Endodermal cell (in vitro differentiated cells): ENCODE measurements at places on chromosomes 5 and 9. TPM values are rescaled to one million over a fixed set of nuclear protein-coding genes. Genes with fewer than 3 reads are reported as not detected.

The SLC34A3 gene
- 0.11 TPM in 1 of 2 replicates, not detected in the other for total RNA-seq

The CNTNAP3 gene
- 0.97 to 1.4 TPM (median 1.1 TPM) in 3 replicates for total RNA-seq

The FOXD4L6 gene
- total RNA-seq: not detected in 2 replicates

The ATOSB gene
- 21.1 to 48.7 TPM (median 25.4 TPM) in 3 replicates for total RNA-seq

The PCDHB10 gene
- total RNA-seq: 2.9 and 3.0 TPM in 2 replicates

The OBP2B gene
- total RNA-seq: not detected in 3 replicates

The CD180 gene
- total RNA-seq: not detected in 2 replicates

The SLC25A48 gene
- total RNA-seq: 2.5 to 4.2 TPM (median 4.2 TPM) in 3 replicates

The TXNDC8 gene
- total RNA-seq: not detected in 3 replicates

DNA sequence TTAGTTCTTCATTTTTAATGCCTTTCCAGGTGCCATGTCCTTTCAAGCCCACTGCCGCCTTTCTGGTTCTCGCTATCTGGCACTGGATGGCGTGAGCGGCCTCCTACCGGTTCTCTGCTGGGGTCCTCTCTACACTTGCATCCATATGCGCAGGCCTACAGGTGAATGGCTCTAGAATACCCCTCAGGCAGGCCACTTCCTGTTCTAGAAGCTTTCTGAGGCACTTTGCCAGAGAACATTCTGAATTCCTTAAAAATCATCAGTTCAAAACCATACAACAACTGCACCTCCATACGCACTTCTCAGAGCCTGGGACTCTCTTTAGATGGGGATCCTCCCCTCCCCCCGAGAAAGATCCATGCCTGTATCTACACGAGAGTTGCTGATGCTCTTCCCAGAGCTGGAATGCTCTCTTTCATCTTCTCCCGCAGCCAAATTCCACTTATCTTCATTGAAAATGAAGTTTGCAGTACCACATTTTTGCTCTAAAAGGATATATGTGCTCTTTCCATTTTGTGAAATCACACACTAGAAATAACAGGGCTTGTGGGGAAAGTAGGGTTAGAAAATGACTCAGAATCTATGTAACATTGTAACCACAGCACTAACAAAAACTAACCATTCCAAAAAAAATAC is 1.4 kb upstream of the LHFPL2 start:
- H3K36me3 ChIP-seq: peaks cover 13% of the 10 kb centered on the region
- DNase-seq: peak; percentile 82
- no peaks in the 10 kb centered on the region for H3K4me1 ChIP-seq
- H3K4me3 ChIP-seq: no peak overlapping the region
- no peak overlapping the region for H3K27ac ChIP-seq
- H3K27me3 ChIP-seq: no peaks in the 10 kb centered on the region

- H3K27ac ChIP-seq: no peak within 1 kb of the TSS
- peaks cover 11% of the 10 kb centered on the region for H3K27me3 ChIP-seq
- DNase-seq: peak; percentile 91
- H3K36me3 ChIP-seq: no peaks in the 10 kb centered on the region
- H3K4me3 ChIP-seq: peak within 1 kb of the TSS; percentile 98
Observed at GRCh38 chr5:56814963-56815657, at the start of gene MAP3K1. TSS of gene MAP3K1 (plus strand) at chr5:56815549. CDS start at chr5:56815574, 25 bp downstream.

- H3K36me3 ChIP-seq: no peaks in the 10 kb centered on the region
- H3K4me3 ChIP-seq: no peak overlapping the region
- no peaks in the 10 kb centered on the region for H3K27me3 ChIP-seq
- DNase-seq: no peak
- peaks cover 4% of the 10 kb centered on the region for H3K4me1 ChIP-seq
- no peak overlapping the region for H3K27ac ChIP-seq
Observed at GRCh38 chr9:28293369-28294090, 720.2 kb upstream of the C9orf72 start.

DNA sequence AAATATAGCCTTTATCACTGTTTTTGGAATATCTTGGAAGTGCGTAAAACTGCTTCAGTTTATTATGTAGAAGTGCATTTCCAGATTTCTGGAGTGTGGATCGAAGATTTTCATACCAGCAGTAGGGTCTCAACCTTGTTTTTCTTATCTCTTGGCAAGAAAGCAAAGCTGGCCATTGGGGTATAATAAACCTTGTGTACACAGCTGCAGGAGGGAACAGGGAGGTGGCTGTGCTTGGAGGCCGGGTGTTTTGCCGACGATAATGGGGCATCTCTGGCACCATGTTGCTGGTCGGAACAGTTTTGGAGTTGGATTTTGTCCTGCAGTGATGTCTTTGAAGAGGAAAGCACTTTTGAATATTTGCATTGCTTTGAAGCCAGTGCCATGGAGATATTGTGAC is 308.8 kb upstream of the DMRT1 start:
- no peaks in the 10 kb centered on the region for H3K36me3 ChIP-seq
- no peaks in the 10 kb centered on the region for H3K27me3 ChIP-seq
- no peak overlapping the region for H3K4me3 ChIP-seq
- no peak for DNase-seq

DNA sequence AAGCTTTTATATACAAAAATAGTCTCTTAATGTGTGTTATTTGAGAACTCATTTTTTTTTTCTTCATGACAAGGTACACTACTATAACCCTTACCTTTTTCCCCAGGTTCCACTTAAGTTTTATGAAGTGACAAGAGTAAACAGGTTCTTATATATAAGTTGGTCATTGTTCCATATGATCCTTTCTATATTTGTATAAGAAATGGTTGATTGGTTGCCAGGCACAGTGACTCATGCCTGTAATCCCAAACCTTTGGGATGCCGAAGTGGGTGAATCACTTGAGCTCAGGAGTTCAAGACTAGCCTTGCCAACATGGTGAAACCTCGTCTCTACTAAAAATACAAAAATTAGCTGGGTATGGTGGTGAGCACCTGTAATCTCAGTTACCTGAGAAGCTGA is 108.3 kb downstream of the PCSK1 start:
- H3K27me3 ChIP-seq: no peaks in the 10 kb centered on the region
- DNase-seq: no peak
- H3K4me3 ChIP-seq: no peak overlapping the region
- no peak overlapping the region for H3K27ac ChIP-seq
- H3K4me1 ChIP-seq: peaks cover 6% of the 10 kb centered on the region
- no peaks in the 10 kb centered on the region for H3K36me3 ChIP-seq

DNA sequence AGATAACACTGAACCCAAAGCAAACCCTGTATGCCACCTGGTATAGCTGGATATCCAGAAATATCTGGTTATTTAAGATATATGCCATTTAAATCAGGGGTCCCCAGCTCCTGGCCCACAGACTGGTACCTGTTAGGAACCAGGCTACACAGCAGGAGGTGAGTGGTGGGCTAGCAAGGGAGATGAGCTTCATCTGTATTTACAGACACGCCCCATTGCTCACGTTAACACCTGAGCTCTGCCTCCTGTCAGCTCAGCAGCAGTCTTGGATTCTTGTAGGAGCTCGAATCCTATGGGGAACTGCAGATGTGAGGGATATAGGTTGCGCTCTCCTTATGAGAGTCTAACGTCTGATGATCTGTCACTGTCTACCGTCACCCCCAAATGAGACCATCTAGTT is 646.6 kb downstream of the TLE4 start:
- H3K27ac ChIP-seq: no peak overlapping the region
- no peaks in the 10 kb centered on the region for H3K36me3 ChIP-seq
- DNase-seq: peak; percentile 53
- no peaks in the 10 kb centered on the region for H3K27me3 ChIP-seq

DNA sequence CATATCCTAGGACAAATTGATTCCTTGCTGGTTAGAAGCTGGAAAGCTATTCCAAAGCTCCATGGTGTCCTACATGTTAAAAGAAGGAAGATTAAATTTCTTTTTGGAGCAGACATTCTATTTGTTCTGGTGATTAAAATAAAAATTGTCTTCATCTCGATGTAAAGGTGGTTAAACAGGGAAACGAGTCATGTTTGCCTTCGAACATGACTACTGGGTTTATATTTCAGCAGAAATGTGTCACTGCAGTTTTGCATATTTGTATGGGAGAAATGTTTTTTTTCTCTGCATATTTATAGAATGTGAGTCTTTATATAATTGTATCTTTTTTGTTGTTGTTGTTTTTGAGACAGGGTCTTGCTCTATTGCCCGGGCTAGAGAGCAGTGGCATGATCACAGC is 36.4 kb downstream of the ADAMTS12 start:
- no peaks in the 10 kb centered on the region for H3K27me3 ChIP-seq
- no peak overlapping the region for H3K4me3 ChIP-seq
- H3K4me1 ChIP-seq: peaks cover 32% of the 10 kb centered on the region
- DNase-seq: no peak

- no peaks in the 10 kb centered on the region for H3K4me1 ChIP-seq
- no peaks in the 10 kb centered on the region for H3K36me3 ChIP-seq
- DNase-seq: no peak
Observed at GRCh38 chr5:76445830-76446229, 42.7 kb downstream of the IQGAP2 start.

DNA sequence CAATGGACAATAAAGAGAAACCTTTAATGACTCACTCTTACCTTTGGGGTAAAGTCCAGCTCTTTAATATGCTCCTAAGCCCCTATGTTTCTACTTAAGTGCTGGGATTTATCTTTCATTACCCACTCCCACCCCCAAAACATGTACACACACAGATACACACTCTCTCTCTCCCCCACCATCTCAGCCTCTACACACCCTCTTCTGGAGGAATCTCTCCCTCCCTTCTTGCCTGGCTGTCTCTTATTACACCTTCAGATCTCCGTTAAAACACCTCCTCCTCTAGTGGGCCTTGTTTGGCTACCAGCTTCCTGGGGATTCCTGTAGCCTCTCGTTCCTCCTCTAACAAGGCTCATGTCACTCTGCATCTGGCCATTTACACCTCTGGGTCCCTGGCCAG is 6.9 kb downstream of the GPRIN1 start:
- H3K4me1 ChIP-seq: peaks cover 14% of the 10 kb centered on the region
- H3K27ac ChIP-seq: no peak overlapping the region
- no peak for DNase-seq
- no peaks in the 10 kb centered on the region for H3K36me3 ChIP-seq
- no peaks in the 10 kb centered on the region for H3K27me3 ChIP-seq

DNA sequence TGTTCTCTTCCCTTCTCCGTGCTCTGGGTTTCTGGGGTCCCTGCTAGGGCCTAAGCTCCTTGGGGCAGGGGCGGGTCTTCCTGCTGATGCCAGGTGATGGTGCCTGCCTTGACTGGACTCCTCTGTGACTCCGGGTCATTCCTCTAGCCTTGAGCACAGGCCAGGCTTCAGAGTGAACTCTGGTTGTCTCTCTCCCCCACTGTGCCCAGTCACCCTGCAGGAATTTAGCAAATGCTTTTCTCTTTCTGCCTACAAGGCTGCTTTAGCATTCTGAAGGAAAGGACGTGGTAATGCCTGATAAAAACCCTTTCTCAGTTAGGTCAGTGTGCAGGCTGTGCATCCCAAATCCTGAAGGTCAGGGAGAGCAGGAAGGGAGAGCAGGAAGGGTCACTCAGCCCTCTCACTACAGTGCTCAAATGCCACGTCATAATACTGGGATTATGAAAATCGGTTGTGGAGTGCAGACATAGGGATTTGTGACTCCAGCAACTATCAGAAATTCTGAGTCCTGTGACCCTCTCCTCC is 2.7 kb downstream of the CXCL14 start:
- peaks cover 45% of the 10 kb centered on the region for H3K27me3 ChIP-seq
- no peak overlapping the region for H3K4me3 ChIP-seq
- peaks cover 15% of the 10 kb centered on the region for H3K4me1 ChIP-seq

- no peak overlapping the region for H3K27ac ChIP-seq
- H3K4me1 ChIP-seq: peaks cover 9% of the 10 kb centered on the region
- H3K4me3 ChIP-seq: no peak overlapping the region
Observed at GRCh38 chr9:34508951-34509350, 13.8 kb downstream of the ENHO start.

GRCh38 chr9:71544464-71544863 is 223.8 kb downstream of the CEMIP2 start:
- H3K27me3 ChIP-seq: no peaks in the 10 kb centered on the region
- H3K4me1 ChIP-seq: no peaks in the 10 kb centered on the region
- H3K27ac ChIP-seq: no peak overlapping the region

- DNase-seq: no peak
- H3K4me1 ChIP-seq: no peaks in the 10 kb centered on the region
Observed at GRCh38 chr5:59786334-59786805, 107.2 kb downstream of the PDE4D start.

DNA sequence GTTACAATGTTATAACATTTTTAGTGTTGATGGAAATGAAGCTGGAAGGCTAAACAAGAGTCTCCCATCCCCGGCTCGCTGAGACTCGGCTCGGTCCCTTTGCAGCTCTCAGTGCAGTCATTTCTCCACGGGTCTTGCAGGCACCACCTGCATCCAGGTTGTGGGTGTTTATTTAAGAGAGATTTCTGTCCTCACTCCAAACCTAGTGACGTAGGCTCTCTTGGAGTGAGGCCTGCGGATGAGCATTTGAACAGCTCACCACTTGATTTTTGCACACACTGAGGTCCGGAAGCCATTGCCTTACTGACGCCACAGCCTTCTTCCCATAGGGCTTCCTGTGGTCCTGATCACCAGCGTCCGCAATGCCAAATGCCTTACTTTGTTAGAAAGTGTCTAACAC is 197.7 kb upstream of the OTULINL start:
- peaks cover 51% of the 10 kb centered on the region for H3K36me3 ChIP-seq
- DNase-seq: no peak
- H3K27ac ChIP-seq: no peak overlapping the region
- no peak overlapping the region for H3K4me3 ChIP-seq
- no peaks in the 10 kb centered on the region for H3K27me3 ChIP-seq

DNA sequence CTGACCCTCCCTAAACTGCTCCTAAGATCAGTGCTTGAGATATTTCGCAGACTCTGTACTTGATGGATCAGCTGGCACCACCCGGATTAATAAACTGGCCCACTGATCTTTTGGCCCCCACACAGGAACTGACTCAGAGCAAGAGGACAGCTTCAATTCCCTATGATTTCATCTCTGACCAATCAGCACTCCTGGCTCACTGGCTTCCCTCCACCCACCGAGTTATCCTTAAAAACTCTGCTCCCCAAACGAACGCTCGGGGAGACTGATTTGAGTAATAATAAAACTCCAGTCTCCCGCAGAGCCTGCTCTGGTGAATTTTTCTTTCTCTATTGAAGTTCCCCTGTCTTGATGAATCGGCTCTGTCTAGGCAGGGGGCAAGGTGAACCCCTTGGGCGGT is 36.5 kb upstream of the CD180 start:
- H3K4me1 ChIP-seq: no peaks in the 10 kb centered on the region
- no peaks in the 10 kb centered on the region for H3K27me3 ChIP-seq

- no peaks in the 10 kb centered on the region for H3K27me3 ChIP-seq
- no peak for DNase-seq
- peaks cover 4% of the 10 kb centered on the region for H3K4me1 ChIP-seq
- no peak overlapping the region for H3K27ac ChIP-seq
Observed at GRCh38 chr5:74361406-74362358, 278.8 kb downstream of the ENC1 start.

- no peaks in the 10 kb centered on the region for H3K36me3 ChIP-seq
- no peak overlapping the region for H3K27ac ChIP-seq
- no peaks in the 10 kb centered on the region for H3K27me3 ChIP-seq
- no peak overlapping the region for H3K4me3 ChIP-seq
- DNase-seq: no peak
- H3K4me1 ChIP-seq: no peaks in the 10 kb centered on the region
Observed at GRCh38 chr9:86230858-86231257, 28.6 kb downstream of the C9orf153 start.

DNA sequence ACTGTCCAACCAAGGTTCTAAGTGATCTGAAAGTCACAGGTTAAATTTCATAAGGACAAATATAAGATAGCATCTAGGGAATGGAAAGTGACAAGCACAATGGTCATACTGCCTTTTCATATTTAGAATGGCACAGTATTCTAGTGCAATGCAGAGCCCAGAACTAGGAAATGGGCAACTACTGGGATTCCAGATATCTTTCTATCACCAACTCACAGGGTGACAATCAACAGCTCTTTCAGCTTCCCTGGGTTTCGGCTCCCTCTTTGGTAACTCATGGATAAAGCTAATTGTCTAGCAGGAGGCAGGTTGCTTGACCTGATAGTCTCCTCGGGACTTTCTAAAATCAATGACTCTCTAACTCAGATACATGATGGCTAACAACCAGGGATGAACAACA is 60.4 kb downstream of the NR3C1 start:
- H3K4me3 ChIP-seq: no peak overlapping the region
- H3K27ac ChIP-seq: no peak overlapping the region
- peaks cover 15% of the 10 kb centered on the region for H3K4me1 ChIP-seq
- H3K36me3 ChIP-seq: no peaks in the 10 kb centered on the region
